Hematopoietic multipotent progenitor cell treated with erythropoietin and hydrocortisone succinate and interleukin-3 and kit ligand, for 17 days (in vitro differentiated cells): ENCODE measurements at places on chromosomes 2 and 18.
A peak's percentile ranks its signal among the peaks of the same experiment; 100 is the strongest.

DNA sequence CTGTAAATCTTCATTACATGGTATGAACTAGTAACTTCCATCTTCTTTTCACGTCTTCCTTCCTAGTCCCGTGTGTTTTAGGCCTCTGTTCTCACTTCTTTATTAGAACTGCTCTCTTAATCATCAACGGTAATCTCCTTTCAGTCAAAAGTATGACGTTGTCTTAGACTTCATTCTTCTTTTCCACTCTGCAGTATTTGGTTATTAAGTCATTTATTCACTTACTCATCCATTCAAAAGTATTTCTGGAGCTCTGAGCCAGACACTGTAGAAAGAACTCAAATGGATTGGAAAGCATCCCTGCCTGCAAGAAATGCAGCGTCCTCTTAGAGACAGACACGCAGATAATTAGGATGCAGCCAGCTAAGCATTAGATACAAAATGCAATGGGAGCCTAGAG, 494.6 kb upstream of the NRP2 start:
- no peak for DNase-seq

DNA sequence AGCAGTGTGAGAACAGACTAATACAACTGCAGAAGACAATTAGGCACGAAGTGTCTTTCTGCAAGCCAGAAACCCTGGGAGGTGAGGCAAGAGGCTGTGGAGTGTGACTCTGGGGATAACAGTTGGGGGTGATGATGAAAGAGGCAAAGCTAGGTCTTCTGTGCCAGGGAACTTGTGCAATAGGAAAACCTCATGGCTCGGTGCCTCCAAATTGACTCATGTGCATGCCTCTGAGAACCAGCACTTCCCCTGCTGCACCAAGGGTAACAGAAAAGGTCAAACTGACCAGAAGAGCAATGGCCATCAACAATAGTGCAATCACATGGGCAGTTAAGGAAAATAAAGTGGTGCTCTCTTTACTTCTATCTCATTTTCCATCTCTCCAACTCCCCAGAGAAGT, 136.4 kb downstream of the SCG2 start:
- no peak for DNase-seq

DNA sequence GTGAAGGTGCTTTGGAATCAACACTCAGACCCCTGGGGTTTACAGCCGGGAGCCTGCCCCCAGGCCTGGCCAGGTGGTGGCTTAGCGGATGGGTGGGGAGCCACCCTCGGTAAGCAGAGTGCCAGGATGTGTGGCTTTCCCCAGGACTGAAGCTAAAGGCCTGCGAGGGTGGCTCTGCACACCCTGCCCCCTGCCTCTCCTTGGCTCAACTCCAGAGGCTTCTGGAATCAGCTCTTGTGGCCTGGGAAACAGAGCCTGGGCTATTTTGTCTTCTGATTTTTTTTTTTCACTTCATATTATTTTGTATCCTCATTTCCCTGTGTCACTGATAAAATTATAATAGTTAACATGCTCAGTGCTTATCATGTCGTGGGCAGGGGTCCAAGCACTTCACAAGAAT, 79.8 kb downstream of the RHOB start:
- DNase-seq, result no peak

DNA sequence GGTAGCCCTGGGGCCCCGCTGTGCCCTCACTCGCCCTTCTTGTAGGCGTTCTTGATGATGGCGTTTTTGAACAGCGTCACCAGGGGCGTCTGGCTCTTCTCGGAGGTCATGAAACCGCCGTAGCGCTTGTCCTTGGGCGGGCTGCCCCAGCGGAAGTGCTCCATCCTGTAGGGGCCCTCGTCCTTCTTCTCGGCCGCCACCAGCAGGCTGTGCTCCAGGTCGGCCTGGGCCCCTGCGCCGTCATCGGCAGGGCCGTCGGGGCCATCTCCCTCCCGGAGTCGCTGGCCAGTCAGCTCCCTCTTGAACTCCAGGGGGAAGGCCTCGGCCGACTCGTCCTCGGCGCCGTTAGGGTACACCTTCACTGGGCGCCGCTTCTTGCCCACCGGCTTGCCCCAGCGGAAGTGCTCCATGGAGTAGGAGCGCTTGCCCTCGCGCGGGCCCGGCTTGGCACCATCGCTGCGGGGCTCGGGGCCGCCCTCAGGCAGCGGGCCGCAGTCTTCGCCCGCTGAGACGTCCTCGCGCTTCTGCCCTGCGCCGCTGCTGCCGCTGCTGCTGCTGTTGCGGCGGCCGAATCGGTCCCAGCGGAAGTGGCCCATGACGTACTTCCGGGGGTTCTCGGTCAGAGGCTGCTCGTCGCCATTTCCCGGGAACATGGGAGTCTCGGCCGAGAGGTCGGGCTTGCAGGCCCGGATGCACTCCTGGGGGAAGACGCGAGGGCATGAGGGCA, 7.2 kb downstream of the POMC start:
- DNase-seq, result peak; percentile 16
